ENCODE measurements at places on chromosomes 5 and 9.

DNA sequence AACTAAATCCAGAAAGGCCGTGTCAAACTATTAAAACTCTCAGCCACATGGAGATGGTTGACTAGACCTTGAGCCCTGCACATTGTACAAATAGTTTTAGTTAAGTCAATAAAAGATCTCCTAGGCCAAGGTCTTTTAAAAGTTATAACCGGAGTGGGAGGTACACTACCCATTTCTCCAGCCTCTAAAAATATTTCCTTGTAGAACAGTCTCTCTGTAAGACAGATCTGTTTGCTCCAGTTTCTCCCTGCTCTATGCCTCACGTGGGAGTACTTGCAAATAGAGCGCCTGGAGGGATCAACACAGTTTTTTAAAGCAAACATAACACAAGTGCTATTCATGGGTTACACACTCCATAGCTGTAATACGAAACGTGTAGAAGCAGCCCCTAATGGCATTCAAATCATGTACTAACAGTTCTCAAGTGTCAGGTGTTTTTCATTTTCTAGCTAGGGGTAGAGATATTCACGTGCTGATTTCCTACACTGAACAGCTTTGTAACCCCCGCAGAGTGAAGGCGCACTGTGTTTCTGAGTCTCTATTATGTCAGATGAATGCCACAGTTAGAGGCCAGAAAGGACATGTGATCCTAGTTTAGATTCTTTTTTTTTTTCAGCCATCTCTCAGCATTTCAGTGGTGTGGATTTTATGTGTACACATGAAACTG is 703.4 kb upstream of the GRAMD2B start:
- DNase-seq: no peak

GRCh38 chr9:99718631-99719030 is 103.1 kb upstream of the NR4A3 start:
- no peak for DNase-seq

DNA sequence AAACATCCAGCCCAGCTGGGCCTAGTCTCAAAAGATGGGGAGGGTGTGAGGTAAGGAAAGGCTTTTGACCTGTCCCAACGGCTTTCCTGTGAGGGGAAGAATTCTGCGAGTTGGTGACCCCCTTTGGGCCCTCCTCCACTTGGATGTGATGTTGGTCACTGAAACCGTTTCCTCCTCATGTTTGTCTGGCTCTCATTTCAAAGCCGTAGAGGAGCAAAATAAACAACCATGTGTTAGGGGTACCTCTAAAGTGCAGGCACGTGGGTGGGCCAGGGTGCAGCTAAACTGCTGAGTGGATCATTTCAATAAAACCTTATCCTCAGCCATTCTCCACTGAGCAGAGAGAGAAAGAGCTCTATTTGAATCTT is 84.3 kb upstream of the MELK start:
- DNase-seq: no peak

GRCh38 chr9:14313951-14314423 is at the start of gene NFIB:
Gene NFIB (minus strand): TSS chr9:14314141. CDS start chr9:14313511, 630 bp downstream.
- no peak for DNase-seq

DNA sequence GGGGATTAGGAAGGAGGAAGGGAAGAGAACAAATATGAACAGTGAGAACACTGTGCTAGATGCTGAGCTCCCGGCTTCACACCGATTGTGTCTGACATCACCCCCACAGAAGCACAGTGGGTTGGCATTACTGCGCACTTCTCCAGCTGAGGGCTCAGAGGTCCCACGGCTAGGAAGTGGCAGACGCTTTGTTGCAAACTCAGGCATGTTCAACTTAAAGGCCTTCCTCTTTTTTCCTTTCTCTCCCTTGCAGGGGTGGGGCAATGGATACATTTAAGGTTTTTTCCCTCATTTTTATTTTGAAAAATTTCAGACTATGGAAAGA is 15.5 kb upstream of the SHB start:
- DNase-seq: no peak

GRCh38 chr5:168015506-168015905 is 275.9 kb upstream of the WWC1 start:
- DNase-seq: no peak

GRCh38 chr5:82661462-82661861 is 383.3 kb upstream of the RPS23 start:
- DNase-seq: no peak

GRCh38 chr9:74147906-74148305 is 349.2 kb upstream of the RORB start:
- DNase-seq: no peak

DNA sequence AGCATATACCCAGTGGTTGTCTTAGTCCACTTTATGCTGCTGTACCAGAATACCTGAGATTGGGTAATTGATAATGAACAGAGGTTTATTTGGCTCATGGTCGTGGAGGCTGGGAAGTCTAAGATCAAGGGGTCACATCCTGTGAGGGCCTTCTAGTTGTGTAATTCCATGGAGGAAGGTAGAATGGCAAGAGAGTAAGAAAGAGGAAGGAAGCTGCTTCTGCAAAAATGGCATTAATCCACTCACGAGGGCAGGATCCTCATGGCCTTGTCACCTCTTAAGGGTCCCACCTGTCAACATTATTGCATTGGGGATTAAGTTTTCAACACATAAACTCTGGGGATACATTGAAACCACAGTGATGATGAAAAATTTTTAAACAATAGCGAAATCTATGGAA is 17.0 kb downstream of the BTNL8 start:
- no peak for DNase-seq

Data from CD4-positive, alpha-beta T cell treated with Interleukin-10 for 1 hour (primary cell).